Stimulated activated CD4-positive, alpha-beta T cell treated with anti-CD3 and anti-CD28 coated beads, Interleukin-1b, Interleukin-23, amount 100 ng/mL, for 1 hour (primary cell): ENCODE measurements at places on chromosomes 11 and 22.

DNA sequence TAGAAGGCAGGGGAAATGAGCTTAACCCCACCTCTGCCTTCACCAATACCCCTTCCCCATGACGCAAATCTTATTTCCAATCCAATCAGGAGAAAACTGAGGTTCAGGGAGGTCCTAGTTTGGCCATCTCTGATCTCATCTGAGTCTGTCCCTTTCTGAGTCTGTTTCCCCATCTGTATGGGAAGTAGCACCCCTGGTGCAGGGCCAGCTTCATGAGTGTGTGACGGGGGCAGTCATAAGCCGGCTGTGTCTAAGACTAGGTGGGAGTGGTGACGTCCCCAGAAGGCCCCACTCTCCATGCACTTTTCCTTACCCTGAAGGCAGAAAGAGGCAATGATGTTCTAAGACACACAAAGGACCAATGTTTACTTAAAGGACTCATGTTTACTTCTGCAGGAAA, 72.3 kb downstream of the MN1 start:
- no peak for DNase-seq

GRCh38 chr11:73999581-74000306, 9.1 kb downstream of the UCP3 start:
- no peak for DNase-seq

GRCh38 chr22:24594569-24595120, 1.8 kb upstream of the LRRC75B start:
- no peak for DNase-seq

GRCh38 chr11:66700742-66701141, 23.1 kb upstream of the RBM4B start:
- no peak for DNase-seq

GRCh38 chr11:111938687-111939160, 1.6 kb downstream of the DIXDC1 start:
- no peak for DNase-seq

GRCh38 chr11:113394919-113395318, 7.3 kb downstream of the ANKK1 start:
- no peak for DNase-seq

DNA sequence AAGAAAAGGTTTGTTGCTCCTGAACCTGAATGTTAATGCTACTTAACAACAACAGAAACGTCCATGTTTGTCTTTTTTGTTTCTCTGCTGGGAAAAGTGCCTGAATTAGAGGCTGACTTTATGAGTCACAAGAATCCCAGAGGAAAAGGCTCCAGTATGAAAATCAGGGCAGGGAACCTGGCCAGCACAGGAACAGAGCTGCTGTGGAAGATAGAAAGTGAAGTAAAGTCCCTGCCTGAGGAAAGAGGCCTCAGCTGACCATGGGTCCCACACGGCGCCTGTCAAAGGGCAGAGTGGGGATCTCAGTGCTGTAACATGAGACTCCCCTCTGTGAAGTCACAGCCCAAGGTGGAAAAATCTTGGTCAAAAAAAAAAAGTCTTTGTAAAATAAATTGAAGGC, 632.3 kb upstream of the CCDC90B start:
- DNase-seq, result no peak
